WTC11 (cell line): ENCODE measurements at places on chromosomes 6 and 20.

DNA sequence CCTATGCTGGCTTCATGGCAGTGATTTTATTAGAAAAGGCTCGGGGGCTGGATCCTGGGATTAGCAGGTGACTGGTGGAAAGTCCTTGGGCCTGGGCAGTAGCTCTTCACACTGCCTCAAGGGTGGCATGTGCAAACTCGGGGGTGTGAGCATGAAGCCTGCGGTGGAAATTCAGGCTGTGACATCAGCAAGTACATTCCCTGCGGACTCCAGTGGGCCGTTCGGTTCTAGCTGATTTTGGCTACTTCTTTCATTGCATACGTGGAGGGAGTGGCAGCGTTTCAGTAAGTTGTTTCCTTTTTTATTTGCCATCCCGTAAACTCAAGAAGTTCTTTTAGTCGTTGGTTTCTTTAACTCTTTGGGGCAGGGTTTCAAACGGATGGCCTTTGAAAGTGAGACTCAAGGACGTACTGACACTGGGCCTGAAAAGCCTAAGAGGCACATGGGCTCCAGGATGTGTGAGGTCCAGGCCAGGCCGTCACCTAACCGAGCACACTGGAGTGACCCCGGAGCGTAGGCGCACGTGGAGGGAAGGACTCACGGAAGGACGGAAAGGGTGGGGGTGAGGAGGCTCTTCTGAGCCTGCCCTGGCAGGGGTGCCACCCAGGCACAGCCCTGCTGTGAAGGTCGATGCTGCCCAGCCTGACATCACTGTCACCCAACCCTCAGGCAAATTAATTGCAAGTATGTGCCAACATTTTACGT, 104.0 kb upstream of the FRMD1 start:
- DNase-seq: no peak

DNA sequence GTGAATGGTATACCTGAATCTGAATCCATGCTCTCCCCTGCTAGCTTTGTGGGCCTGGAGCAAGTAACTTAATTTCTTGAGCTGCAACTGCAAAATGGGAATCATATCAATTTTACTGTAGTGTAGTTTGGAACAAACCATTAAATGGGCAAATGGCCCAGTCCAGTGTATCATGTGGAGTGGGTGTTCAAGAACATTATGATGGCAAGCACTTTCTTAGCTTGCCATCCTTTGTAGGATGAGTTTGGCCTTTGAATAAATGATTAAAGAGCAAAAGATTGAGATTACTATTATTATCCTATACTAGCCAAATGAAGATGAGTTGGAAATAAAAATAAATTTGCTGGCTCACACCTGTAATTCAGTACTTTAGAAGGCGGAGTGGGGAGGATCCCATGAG, 120.4 kb downstream of the SESN1 start:
- no peak for DNase-seq

DNA sequence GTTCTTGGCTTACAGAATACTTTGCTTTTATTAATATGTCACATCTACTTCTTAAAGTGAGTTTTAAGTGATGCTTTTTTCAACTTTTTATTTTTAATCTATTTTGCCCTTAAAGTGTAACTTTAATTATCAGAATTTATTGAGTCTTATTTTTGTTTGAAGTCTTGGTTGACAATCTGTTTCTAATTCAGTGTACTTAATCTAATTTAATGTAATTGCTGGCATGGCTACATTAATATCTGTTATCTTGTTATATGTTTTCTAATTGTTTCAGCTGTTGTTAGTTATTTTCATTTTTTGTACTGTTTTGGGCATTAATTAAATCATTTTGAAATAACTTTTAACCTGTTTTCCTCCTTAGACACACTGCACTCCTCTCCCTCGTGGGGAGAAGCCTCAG, 558.7 kb upstream of the EYS start:
- DNase-seq: no peak

- DNase-seq: no peak
These were observed 8.2 kb downstream of the TRIM31 start for GRCh38 chr6:30104661-30105060.

- no peak for DNase-seq
These were observed 48.9 kb upstream of the TFAP2A start for GRCh38 chr6:10463491-10464481.

GRCh38 chr20:49352751-49353150, 74.9 kb upstream of the ZNFX1 start:
- no peak for DNase-seq

GRCh38 chr6:72621291-72622093, at the start of gene KCNQ5:
Gene KCNQ5, plus strand, starts transcription at chr6:72622064.
- DNase-seq: peak; percentile 56

- DNase-seq: no peak
These were observed 101.4 kb downstream of the CDH4 start for GRCh38 chr20:61353261-61354000.

DNA sequence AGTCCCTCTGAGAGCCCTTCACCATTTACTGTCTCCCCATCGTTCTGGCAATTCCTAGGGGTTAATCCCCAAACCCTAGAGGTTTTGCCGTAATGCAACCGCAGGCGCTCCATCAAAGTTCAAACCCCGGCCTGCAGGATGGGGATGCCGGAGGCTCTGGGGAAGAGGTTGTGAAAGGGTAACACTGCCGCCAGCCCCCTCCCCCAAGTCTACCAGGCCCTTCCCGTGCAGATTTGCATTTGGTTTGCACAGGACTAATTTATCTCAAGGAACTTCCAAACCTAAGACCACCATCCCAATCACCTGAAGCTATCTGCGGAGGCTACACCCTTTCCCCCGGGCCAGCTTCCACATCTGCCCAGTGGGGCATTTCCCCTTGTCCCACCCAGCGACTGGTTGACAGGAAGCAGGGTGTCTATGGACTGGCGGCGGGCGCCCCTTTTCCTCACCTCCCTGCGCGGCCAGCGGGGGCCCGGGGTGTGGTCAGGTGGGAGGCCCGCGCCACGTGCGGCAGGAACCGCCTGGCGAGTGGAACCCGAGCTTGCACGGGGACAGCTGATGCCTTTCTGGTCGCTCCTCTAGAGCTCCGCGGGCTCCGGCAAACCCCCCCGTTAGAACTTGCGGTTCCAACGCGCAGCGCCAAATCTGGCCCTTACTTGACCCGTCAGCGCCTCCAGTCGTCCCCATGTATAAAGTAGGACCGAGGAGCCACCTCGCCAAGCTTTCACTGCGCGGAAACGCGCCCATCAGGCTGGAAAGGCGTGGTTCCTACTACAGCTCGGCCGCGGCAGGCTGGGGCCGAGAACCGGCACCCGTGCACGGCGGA, 9.4 kb upstream of the SLC4A11 start:
- peak; percentile 72 for DNase-seq

- no peak for DNase-seq
These were observed 52.0 kb upstream of the THEMIS start for GRCh38 chr6:127952831-127953230.

GRCh38 chr6:89375427-89376267, 23.1 kb upstream of the UBE2J1 start:
- DNase-seq: peak; percentile 87

- no peak for DNase-seq
These were observed 116.2 kb upstream of the STMND1 start for GRCh38 chr6:16985513-16986284.

GRCh38 chr6:37516076-37516919, 16.6 kb upstream of the CCDC167 start:
- peak; percentile 28 for DNase-seq

- DNase-seq: no peak
These were observed 125.1 kb downstream of the ZNF217 start for GRCh38 chr20:53468587-53468986.

DNA sequence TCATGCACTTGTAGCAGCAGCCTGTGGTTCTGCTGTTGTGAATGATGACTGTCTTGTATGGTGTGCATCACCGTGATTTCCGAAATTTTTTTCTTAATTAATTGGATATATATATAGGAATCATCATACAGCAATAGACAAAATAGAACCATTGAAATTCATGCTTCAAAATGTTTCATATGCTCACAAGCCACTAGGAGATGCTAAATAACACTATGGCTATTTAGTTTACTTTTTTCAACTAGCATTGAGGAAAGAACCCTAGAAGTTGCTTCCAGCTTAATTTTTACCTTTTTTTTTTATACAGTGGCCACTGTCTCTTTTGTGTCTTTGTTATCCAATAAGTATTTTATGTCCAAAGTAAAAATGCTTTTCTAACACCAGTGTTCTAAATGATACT, 485.4 kb downstream of the CDKAL1 start:
- no peak for DNase-seq

- DNase-seq: no peak
These were observed 80.0 kb downstream of the SESN1 start for GRCh38 chr6:109014606-109015005.

DNA sequence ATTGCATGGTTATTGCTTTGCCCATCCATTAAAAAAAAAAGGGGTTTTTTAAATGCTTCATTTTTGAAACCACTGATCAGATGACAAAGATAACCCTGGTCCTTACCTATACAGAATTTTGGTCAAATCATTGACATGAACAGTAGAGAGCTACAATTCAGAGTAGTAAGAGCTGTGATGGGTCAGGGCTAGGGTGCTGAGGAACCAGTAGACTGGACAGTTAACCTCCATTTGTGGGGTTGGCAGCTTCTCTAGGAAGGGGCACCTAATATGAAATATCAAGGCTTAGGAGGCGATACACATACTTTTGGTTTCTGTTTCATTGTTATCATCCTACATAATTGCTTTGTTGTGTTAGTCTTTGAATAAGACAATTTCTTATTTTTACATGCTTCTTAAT, 55.1 kb downstream of the ORC3 start:
- no peak for DNase-seq

GRCh38 chr6:31143148-31143547, 4.3 kb upstream of the PSORS1C2 start:
- no peak for DNase-seq

- no peak for DNase-seq
These were observed 69.2 kb downstream of the THBS2 start for GRCh38 chr6:169184419-169184818.

DNA sequence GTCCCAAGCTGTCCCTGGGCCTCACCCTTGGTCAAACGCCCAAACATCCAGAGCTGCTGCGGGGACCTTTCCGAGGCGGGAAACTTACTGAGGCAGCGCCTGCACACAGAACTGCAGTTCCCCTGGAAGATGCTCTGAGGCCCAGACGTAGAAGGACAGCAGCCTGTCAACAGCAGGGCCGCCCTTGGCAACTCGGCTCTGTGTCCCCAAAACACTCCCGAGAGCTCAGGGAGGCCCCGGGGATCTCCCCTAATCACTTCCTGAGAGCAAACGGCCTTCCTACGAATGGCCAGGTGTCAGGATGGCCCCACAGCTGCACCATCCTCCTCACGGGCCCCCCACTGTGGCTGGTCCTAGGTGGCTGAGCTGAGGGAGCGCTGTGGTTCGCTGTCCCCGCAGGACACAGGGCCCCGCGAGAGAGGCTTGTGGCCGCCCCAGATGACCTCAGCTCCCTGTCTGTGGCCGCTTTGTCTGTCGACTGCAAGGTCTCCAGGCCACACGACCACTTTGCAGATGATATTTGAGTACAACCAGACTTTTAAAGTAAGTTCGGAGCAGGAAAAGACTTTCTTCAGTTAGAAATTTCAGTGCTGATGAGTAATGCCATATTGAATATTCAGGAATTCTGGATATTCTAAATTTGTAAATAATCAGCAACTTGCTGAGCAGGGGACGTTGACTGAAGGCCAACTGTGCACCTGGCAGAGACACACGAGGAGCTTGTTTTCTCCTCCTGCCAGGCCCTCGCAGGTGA, 46.0 kb downstream of the DLL1 start:
- DNase-seq: peak; percentile 33

DNA sequence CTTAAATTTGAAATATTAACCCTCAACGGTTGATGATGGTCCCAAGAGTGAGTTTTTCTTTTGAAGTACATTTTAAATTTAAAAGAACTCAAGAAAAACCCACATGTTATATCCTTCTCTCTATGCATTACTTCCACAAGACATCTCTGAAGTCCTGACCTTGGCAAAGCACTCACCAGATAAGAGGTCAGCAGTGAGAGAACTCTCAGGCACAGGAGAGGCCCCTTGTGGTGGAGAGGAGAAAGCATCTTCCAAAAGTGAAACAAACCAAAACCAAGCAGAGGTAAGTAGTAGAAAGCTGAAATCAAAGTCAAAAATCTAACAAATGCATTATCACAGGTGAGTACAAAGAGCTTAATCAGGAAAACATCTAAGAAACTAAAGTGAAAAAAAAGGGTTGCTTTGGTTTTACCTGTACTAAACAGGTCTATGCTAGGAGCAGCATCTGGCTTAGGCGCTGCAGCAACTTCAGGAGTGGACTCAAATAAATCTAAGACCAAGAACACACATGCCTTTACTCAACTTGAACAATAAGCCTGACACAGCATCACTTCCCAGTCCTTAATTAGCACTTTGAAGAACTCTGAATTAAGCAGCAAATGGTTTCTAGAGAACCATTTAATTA, 80.5 kb downstream of the PRSS35 start:
- DNase-seq: peak; percentile 22

DNA sequence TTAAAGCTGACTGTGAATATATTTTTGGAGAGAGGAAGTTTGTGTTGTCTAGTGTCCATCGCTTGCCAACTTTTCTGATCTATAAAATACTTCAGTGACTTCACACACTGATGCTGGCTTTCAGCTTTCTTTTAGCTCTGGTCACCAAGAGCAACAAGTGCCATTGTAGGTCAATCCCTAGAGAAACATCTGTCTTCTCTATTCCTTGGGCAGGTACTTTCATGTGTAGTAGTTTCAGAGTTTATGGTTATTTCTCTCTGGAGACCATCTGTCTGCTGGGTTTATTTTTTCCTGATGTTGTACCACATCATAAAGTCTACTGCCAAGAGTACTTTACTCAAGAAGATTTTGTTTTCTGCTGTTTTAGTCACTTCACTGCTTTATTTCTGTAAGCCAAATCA, 249.9 kb downstream of the KHDC1L start:
- DNase-seq: no peak

DNA sequence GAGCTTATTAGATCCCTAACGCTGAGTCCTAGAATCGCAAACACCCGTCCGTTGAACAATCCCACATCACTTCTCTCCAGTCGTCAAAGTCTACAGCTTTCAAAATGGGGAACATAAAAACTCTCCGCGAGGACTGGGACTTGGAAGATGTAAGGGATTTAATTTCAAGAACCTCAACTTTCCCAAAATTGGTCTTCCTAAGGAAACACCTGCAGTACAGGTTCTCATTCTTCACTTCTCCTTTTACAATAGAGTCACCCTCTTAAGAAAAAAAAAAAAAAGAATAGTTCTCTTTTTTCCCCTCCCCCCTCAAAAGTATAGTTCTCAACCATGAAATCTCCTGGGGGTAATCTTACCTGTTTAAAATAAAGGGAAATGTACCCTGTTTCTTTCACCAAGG, 6.6 kb upstream of the ZBTB22 start:
- DNase-seq: no peak

DNA sequence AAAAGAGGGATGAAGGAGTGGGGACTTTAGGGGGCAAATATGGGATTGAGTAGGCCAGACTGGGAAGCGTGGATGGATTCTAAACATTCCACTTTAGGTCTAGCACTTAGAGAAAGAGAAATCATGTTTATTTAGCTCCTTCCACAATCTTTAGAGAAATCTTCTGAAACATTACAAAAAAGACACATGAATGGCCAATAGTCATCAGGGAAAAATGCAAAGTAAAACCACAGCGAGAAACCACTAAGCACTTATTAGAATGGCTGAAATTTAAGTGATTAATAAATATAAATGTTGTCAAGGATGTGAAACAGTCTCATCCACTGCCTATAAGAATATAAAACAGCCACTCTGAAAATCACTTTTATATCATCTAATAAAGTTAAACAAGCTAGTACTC, 46.9 kb downstream of the HLA-A start:
- DNase-seq: no peak
